Fibroblast of mammary gland (primary cell): ENCODE measurements at places on chromosomes 16 and 17.

DNA sequence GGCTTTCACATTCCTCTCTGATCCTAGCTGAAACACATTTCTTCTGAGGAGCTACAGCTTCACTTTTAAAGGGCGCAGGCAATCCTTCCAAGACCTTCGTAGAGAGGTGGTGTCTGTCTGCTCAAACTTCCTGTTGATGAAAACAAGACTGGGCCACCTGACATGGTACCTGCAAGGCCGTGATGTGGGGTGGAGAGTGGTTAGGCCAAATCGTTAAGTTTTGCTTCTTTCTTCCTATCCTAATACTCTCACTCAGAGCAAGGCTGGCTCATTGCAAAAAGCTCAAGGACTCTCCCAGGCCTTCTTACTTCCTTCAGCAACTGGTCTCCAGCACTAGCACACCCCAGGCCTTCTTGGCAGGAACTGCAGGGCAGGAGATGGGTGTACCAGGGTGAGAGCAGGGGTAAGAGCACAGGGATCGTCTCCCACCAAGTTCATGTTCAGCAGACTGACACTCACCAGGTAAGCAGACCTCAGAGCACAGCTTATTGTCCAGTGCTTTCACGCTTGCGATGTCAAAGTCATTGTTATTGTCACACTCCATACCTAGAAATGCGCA, 10.9 kb upstream of the FOXJ1 start:
- DNase-seq = no peak

- DNase-seq = no peak
These were observed 436 bp downstream of the SHPK start for GRCh38 chr17:3635474-3636153.

GRCh38 chr16:2785101-2785991, 2.0 kb downstream of the PRSS33 start:
- DNase-seq = no peak

DNA sequence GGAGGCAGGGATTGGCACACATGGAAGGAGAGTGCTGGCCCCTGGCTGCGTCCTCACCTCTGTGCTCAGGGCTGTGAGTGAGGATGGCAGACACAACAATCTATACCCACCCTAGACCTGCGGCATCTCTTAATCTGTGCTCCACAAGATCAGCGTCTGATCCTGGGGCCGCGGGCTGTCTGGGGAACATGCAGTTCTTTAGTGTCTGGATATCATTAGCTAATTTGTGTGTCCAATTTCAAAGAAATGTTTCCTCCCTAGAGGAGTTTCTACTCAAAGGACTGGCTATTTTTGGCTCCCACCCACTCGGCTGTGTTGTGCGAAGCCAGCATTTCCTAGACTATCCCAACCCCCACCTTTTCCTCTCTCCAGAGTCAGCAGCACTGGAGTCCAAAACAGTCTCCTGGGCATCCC, 93.8 kb downstream of the GRIN2A start:
- DNase-seq = peak; percentile 82

DNA sequence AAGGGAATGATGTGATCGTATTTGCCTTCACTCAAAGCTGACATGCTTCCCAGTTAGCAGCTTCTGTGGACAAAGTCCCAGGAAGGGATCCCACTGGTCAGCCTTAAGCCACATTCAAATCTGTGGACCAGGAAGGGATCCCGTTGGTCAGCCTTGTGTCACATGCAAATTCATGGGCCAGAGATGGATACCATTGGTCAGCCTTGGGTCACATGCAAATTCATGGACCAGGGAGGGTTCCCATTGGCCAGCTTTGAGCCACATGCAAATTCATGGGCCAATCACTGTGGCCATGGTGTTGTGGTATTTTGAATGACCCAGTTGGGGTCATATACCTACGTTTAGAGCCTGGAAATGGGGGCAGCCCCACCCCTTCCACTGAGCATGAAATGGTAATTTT, 201.6 kb downstream of the HS3ST4 start:
- no peak for DNase-seq

DNA sequence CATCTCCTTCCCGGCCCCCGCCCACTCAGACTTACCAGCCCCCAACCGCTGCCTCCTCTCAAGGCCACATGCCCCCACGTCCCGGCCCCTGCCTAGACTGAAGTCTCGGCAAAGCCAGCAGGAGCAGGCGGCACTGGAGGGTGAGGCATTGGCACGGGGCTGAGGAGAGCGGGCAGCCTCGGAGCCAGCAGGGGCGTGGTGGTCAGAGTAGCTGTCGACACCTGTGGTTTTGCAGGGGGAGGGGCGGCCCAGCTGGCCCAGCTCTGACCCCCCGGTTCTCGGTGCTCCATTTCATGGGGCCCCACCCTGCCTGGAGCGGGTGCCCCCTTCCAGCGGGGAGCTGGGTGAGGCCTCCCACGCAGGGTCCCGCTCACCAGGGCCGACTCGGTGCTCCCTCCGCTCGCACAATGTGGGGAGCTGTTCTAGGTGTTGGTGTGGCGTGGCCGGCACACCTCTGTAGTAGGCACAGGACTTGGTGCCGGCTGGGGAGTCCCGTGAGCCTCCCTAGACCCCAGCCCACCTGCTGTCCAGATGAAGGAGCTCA, 4.7 kb downstream of the CDH15 start:
- no peak for DNase-seq

GRCh38 chr16:79329166-79329521, 271.4 kb downstream of the MAF start:
- no peak for DNase-seq
